ENCODE measurements at places on chromosomes 5 and 9.

DNA sequence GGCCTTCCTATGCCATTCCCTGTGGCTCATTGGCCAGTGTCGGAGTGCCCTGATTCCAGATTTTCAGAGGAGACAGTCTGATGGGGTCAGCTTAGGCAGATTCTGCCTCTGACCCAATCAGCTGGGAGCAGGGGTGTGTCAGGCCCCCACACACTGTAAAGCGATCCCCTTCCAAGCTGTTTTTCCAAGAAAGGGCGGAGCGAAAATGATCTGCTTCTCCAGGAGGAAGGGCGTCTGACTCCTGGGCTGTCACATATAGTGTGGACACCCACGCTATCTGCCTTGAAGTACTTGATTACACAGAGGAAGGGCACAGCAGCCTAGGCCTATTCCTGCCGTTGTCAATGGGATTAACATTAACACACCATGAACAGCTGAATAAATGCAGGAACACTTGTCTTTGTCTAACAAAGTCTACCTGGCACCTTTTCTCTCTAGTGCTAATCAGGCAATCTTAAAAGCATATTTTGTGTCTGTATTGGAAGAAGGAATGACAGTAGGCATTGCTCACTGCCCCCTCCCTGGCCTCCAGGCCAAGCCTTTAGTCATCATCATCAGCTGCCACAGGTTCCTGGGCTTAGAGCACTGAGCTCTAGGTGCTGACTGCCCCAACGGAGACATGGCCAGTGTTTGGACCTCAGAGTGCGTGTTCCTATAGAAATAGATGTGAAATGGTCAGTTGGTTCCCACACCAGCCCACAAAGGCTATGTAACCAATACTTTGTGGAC, 218.7 kb downstream of the MELK start:
- no peak for DNase-seq

DNA sequence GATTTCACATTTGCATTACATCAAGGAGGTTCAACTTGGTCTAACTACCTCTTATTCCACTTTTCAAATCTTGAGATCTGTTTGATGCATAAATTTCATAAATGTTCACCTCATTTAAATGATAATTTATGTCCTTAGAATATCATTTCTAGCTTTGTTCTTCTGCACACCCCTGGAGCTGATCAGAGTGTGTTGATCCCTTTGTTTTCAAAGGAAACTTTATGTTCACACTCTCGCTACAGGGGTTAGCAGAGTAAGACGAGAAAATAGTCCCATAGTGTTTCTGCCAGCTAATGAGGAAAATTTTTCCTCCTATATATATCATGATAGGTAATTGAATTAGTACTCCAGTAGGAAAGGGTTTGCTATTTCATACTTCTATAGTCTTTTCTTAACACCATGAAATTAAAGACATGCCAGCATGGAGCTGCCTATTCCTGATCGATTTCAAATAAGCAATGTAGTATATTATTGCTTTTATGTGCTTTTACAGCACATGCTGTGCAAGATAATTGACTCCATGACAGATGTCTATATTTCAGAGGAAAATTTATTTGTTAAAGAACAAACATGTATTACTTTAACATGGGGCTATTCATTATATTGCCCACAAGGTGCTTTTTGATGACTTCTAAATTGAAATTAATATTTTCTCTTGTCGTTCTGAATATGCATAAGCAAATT, 4.8 kb upstream of the PAM start:
- no peak for DNase-seq

DNA sequence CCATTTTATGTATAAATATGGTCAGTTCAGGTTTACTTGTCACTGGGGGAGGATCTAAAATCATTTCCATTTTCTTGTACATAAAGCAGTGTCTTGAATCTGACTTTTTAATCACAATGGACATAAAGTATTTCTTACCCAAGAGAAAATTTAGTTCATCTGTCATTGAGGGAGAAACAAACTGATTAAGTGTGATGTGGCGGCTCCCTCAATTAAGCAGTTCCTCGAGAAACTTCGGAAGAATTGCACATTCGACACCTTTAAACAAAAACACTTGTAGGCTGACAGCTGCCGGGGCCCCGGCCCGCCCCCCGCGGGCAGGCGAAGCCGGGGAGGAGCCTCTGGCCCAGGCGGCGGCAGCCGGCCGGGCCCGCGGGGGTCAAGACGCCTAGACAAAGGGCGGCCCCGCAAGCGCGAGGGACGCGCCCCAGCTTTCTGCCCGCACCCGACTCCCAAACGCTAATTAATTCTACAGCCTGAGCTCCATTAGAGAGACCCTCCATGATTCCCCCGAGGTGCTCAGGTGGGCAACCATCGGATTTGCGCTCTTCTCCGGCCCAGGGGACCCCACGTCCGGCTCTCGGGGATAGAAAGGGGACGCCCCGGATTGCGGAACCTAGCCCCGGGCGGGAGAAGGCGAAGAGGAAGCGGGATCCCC, 750 bp downstream of the TRIM36 start:
- peak; percentile 27 for DNase-seq

- peak; percentile 40 for DNase-seq
Observed at GRCh38 chr9:15642369-15642962, 89.6 kb downstream of the CCDC171 start.

- DNase-seq: no peak
Observed at GRCh38 chr9:125028041-125028440, 87.2 kb upstream of the GOLGA1 start.

DNA sequence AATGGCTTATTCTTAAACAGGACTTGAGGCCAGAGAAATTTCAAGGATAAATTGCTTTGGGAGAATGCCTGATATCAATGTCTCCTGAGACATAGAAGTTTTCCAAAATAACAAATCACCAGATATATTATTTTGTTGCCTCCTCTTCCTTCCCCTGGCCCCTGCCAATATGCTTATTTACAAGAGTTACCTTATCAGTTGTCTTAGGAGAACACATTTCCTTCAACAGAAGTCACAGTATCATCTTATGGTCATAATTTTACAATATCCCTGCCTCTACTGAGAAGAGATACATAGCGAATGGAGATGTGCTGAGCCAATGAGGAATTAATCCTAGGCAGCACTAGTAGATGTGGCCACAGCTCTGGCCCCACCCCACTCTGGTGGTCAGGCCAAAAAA, 43.1 kb downstream of the TMEM252 start:
- DNase-seq: no peak

DNA sequence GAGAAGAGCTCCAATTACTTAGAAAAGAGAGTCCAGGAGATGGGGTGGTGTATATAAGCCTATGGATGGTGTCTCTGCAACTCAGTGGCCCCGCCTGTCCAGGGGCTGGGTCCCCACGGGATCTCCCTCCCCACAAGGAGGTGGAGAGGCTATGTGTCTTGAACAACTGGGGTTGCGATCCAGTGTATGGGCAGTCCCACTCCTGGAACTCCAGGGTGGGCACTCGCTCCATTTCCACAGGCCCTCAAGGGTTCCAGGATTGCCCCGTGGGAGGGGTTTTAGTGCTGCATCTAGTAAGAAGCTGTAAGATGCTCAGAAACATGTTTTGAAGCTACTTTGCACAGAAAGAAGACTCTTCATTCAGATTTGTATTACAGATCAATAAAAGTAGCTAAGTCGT, 558 bp upstream of the SMAD5 start:
- no peak for DNase-seq

DNA sequence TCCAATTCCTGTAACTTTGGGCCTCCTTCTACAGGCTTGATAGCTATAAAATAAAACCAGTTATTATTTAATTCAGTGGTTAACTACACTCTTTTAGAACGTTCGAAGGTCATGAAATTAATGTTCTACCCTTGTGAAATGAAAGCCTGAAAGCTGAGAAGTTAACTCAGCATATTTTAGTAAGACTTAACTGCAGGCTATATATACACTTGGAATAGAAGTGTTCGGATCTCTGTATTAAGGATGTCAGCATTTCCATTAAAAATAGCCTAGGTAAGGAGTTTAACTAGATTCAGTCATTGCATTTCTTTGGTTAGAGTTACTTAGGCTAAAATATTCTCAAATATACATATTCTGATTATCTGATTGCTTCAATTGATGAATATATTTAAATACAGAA, 229.2 kb downstream of the MRPS30 start:
- no peak for DNase-seq

DNA sequence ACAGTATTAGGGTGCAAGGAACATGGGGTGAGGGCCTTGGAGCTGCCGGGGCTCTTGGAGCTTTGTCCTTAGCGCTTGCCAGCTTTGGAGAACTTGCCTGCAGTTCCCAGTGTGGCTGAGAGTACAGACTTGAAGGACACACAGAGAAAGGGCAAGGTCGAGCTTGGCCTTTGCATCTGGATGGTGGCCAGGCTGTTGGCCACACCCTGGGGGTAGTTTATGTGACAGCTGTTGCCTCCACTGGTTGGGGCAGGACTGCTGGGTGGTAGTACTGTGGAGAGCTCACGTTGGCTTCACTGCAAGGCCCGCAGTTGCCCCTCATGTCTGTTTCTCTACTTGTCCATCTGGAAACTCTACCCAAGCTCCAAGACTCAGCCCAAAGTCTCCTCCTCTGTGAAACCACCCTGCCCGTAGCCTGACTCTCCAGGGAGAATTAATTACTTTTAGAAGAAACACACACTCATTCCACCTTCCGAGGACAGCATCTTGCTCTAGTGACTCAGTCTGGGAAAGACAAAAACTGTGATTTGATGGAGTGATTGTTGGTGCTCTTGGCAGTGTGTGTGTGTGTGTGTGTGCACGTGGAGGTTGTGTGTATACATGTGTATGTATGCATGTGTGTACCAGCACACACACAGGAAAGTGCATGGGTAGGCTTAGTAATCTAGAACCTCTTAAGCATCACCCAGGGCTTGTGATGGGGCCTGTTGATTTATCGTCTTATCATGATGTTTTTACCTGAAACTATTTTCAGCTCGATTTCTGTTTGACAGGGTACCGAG, 57.8 kb downstream of the TENT4A start:
- DNase-seq: no peak

- DNase-seq: no peak
Observed at GRCh38 chr5:1883120-1883924, 597 bp upstream of the IRX4 start.

GRCh38 chr9:124444166-124444565, 6.1 kb upstream of the ADGRD2 start:
- no peak for DNase-seq

GRCh38 chr5:147507480-147508126, 2.3 kb downstream of the DPYSL3 start:
- DNase-seq: peak; percentile 10

- DNase-seq: no peak
Observed at GRCh38 chr5:149036168-149036567, 26.7 kb downstream of the SH3TC2 start.

- DNase-seq: no peak
Observed at GRCh38 chr9:121785673-121786542, 134.5 kb downstream of the DAB2IP start.

Data from COR-L47 (cell line).